ENCODE measurements at places on chromosomes 1 and 21.

DNA sequence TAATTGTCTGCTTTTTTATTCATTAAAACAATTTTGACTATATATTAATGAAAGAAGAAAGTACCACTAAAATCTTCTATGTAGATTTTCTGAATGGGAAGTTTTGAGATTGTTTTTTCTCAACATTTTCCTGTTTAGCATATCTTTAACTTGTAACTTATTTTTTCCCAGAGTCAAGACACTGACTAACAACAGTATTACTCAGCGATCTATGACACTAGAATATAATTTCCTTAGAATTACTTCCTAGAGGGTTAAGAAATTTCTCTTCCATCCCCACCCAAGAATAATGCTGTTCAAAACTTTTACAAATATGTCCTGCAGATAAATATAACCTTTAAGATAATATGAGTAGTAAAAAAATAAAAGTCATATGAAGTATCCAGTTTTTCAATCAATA, 218.2 kb upstream of the NR5A2 start:
- DNase-seq: no peak

GRCh38 chr1:203033287-203033686, 7.0 kb downstream of the PPFIA4 start:
- no peak for DNase-seq

- no peak for DNase-seq
Measured at GRCh38 chr1:203281033-203281432, 24.3 kb upstream of the BTG2 start.

DNA sequence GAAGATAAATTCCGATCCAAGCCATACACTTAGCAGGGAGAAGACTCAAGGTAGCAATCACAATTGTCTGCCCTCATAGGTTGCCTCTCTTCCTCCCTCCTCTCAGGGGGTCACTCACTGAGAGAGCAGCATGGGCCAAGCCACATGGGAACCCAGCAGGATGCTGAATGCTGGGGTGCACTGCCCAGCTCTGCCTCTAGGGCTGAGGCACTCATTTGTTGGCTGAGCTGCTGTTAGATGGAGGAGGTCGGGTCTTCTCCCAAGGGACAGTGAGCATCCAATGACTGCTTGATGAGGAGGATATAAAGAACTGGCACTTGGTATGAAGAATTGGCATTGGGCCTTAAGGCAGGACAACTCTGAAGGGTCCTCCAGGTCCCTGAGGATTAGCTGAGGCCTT, 418.8 kb downstream of the SIPA1L2 start:
- no peak for DNase-seq

GRCh38 chr1:81731989-81732388, 68.7 kb upstream of the ADGRL2 start:
- DNase-seq: no peak

- DNase-seq: no peak
Measured at GRCh38 chr1:20590306-20590777, 1.4 kb downstream of the CDA start.

DNA sequence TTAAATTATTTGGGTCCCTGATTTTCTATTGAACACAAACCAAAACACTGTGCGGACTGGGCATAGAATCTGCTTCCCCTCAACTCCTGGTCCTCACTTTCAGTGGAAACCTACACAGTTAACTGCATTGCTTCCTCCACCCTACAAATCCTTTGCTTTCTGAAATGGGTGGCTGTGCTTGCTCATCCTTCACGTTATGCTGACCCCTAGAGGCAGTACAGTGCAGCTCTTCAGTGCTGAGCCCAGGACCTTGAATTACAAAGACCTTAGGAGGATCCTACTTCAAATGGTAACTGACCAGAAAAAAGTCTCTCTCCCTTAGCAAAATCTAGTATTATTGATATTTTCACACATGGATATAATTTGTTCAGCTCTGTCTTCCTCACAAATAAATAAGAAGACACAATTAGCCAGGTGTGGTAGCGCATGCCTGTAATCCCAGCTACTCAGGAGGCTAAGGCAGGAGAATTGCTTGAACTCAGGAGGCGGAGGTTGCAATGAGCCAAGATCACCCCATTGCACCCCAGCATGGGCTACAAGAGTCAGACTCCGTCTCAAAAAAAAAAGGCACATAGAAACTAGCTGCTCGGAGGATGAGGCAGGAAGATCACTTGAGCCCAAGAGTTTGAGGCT, 63.4 kb upstream of the L1TD1 start:
- DNase-seq: no peak

DNA sequence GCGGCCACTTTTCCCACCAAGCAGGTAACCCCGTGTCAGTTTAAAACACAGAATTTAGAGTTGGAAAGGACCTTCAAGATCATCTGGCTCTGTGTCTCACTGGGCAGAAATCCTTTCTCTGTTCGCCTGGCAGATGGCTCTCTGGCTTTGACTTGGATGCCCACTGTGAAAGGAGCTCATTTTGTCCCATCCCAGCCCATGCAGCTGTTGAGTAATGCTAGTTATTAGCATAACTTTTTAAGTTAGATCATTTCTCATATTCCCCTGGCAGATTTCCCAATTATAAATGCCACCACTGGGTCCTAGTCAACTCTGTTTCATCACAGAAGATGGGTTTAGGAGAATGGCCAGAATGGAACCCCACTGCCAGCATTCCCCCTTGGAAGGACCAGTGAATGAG, 55.9 kb downstream of the SLC35F3 start:
- DNase-seq: no peak

All from NCI-H2081 treated with DMSO at 0.1 percent for 48 hours (cell line).